ENCODE measurements at places on chromosomes 4 and X.

- no peak for DNase-seq
These were observed 21.0 kb downstream of the MAOA start for GRCh38 chrX:43676971-43677572.

DNA sequence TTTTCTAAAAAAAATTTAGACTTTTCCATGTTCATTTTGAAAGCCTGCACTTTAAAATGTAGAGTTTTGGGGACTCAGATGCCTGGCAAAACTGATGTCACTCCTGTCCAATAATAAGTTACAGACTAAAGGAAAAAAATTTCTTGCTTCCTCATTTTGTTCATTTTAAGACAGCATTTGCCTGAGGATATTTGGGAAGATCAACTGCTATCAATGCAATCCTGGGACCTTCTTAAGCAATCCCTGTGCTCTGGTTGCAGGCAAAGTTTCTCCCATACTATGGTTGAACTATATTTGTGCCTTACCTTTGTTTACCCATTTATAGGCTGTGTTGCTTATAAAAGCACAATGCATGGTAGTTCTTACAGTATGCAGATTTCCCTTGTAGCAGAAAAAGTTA, 280.4 kb downstream of the CFAP47 start:
- no peak for DNase-seq

- DNase-seq = no peak
These were observed 79.7 kb downstream of the GATB start for GRCh38 chr4:151681085-151681484.

DNA sequence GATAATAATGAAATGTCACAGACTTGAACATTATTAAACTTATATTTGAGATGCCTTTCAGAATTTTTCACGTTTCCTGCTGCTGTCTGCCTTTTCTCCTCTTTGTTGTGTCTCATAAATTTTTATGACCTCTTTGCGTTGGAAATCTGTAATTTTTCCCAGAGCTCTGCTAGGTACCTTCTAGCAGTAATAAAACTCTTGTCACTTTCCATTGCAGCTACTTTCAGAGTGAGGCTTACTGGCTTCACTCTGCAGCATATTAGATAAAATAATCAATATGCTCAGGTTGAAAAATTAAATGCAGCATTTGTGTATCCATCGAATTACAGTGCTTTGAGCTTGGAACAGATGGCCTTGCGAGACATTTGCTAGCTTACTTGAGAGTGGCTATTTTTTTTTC, 689.0 kb downstream of the GRID2 start:
- DNase-seq = no peak

GRCh38 chrX:46561824-46562657, 11.5 kb upstream of the CHST7 start:
- no peak for DNase-seq

DNA sequence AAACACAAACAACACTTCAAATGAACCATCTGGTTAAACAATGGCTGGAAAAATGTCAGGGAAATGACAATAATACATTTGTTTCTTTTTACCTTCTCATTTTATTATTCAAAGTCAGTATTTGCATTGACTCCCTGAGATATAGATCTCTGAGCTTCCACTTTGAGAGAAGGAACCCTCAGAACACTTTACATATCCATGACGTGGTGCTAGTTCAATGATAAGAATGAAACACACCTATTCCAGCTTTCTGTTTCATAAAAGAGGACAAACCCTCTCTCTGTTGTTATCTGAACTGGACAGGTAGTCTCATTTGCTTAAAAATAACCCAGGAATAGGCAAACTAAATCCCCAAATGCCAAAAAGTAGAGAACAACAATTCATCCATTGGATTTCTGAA, 65.3 kb upstream of the CCSER1 start:
- DNase-seq = no peak

DNA sequence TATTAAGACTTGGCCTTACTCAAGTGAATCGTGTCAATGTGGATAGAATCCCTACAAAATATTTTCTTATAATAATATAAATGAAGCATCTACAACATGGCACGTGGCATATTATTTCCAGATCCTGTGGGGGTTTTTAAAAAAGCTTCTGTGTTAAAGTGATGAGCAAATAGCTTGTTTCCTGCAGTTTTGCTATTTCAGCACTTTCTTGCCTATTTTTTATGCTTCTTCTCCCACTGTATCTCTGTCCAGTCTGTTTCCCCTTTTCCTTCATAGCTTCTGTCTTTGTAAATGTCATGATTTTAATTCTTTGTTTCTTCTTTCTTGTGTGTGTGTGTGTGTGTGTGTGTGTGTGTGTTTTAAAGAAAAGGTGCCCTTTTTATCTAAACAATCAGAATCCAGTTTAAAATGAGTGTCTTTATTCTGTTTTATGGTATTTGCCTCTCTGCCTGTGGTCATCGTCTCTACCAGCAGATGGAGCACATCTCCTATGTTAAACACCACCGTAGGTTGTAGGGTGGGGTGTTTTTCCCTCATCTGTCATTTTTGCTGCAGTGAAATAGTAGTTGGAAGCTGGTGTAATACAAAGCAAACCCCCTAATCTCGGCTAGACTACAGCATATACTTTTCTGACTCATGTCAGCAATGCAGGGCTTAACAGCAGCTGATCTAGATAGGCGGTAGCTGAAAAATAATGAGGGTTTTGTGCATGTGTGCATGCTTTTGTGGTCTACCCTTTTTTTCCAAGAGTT, 33.1 kb downstream of the FTHL17 start:
- no peak for DNase-seq

DNA sequence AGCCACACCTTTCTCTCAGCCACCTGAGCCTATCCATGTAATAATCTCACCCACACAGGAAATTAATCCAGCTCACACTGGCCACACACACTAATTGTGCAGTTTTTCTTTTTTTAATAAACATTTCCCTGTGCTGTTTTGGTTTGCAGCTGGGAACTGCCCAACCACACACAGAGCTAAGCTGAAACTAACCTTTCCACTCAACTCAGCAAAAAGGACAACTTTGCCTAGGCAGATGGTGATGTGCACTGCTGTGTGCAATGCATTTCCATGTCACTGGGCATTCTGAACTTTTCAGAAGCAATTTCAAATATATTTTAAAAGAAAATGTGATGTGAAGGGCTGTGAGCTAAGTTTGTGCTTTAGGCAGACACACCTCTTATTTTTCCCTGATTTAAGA, 70.0 kb upstream of the TLL1 start:
- no peak for DNase-seq

DNA sequence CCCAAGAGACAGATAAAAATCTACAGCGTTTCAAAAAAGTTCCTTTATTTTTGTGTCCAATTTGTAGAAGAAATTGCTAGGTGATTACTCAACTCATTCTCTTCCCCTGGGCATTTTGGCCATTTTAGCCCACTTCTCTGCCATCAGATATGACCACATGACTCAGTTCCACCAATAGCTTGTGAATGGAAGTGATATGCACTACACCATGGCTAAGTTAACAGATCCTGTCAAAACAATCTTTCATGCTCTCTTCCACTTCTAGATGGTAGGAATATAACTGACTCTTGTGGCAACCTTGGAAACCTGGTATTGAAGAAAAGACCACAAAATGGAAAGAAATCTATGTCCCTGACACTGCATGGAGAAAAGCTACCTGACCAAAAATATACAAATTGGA, 26.2 kb upstream of the FREM3 start:
- no peak for DNase-seq
